ENCODE measurements at places on chromosomes 6 and 20. TPM values are rescaled to one million over a fixed set of nuclear protein-coding genes. Genes with fewer than 3 reads are reported as not detected.

DEFB124 gene
- total RNA-seq: not detected

SKIC2 gene
- 164 TPM for total RNA-seq

IRAK1BP1 gene
- total RNA-seq: 2.5 TPM

HLA-DMB gene
- total RNA-seq: 2.7 TPM

GRCh38 chr6:89921691-89922090 is 27.4 kb downstream of the GJA10 start:
- peaks cover 13% of the 10 kb centered on the region for H3K4me1 ChIP-seq
- H3K36me3 ChIP-seq: peaks cover 4% of the 10 kb centered on the region
- H3K4me3 ChIP-seq: no peak overlapping the region

DNA sequence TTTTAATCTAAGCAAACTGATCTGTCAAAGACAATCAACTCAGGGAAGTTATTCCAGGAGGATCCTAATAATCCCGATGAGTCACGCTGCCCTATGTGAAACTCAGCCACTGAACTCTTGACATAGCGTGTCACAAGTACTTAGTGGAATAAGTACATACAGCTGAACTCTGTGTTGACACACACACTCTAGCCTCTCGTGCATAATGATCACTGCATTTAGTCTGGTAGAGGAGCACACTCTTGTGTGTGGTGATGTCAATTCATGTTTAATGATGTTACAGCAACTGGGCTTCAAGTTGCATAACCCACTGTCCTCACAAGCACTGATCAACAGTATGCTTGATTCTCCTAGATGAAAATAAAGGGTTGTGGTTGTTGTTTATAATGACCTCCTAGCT is 148.3 kb downstream of the HACE1 start:
- peaks cover 3% of the 10 kb centered on the region for H3K36me3 ChIP-seq
- H3K4me3 ChIP-seq: no peak overlapping the region
- no peaks in the 10 kb centered on the region for H3K27me3 ChIP-seq
- DNase-seq: no peak
- peaks cover 2% of the 10 kb centered on the region for H3K4me1 ChIP-seq

- peaks cover 9% of the 10 kb centered on the region for H3K27me3 ChIP-seq
- no peak overlapping the region for H3K4me3 ChIP-seq
- no peak for DNase-seq
- no peaks in the 10 kb centered on the region for H3K36me3 ChIP-seq
- no peaks in the 10 kb centered on the region for H3K4me1 ChIP-seq
Observed at GRCh38 chr6:145147559-145147958, 587.8 kb downstream of the EPM2A start.

GRCh38 chr20:17061715-17062114 is 165.1 kb upstream of the PCSK2 start:
- no peaks in the 10 kb centered on the region for H3K36me3 ChIP-seq
- no peak overlapping the region for H3K4me3 ChIP-seq
- no peak overlapping the region for H3K27ac ChIP-seq
- H3K4me1 ChIP-seq: no peaks in the 10 kb centered on the region

DNA sequence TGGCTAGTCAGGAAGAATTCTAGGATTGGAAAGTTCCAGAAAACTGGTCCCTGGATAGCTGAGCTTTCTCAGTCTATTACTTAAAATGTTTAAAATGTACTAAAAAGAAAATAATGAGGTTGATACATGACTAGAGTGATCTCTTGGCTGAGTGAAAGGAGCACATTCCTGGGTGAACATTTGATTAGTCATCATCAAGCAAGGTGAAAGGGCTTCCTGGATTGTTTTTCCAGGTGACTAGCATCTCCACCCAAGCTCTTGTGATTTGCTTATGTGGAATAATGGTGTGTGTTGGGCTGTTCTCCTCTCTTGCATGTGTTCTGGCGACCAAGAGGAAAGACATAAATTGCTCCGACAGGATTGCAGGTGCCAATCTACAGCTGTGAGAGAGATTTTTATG is 42.9 kb downstream of the PKIB start:
- H3K4me1 ChIP-seq: no peaks in the 10 kb centered on the region
- no peaks in the 10 kb centered on the region for H3K36me3 ChIP-seq
- H3K4me3 ChIP-seq: no peak overlapping the region
- no peak for DNase-seq
- H3K27me3 ChIP-seq: no peaks in the 10 kb centered on the region

DNA sequence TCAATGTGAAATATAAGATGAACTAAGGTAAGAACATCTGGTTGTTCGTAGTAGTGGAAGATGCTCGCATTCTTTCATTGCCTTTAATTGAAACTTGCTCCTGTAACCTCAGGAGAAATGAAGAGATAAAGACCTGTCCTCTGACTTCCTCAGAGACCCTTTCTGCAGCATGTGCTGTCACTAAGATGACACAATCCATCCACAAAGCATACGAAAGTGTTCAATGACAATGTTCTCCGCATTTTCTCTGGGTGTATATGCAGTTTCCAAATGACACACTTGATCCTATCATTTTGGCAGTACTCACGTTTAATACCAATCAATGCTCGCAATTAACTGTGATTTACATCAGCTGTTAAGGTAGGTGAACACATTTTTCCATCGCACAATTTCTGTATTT is 65.8 kb downstream of the PRL start:
- H3K27me3 ChIP-seq: no peaks in the 10 kb centered on the region
- H3K4me3 ChIP-seq: no peak overlapping the region
- no peaks in the 10 kb centered on the region for H3K4me1 ChIP-seq
- H3K27ac ChIP-seq: no peak overlapping the region

DNA sequence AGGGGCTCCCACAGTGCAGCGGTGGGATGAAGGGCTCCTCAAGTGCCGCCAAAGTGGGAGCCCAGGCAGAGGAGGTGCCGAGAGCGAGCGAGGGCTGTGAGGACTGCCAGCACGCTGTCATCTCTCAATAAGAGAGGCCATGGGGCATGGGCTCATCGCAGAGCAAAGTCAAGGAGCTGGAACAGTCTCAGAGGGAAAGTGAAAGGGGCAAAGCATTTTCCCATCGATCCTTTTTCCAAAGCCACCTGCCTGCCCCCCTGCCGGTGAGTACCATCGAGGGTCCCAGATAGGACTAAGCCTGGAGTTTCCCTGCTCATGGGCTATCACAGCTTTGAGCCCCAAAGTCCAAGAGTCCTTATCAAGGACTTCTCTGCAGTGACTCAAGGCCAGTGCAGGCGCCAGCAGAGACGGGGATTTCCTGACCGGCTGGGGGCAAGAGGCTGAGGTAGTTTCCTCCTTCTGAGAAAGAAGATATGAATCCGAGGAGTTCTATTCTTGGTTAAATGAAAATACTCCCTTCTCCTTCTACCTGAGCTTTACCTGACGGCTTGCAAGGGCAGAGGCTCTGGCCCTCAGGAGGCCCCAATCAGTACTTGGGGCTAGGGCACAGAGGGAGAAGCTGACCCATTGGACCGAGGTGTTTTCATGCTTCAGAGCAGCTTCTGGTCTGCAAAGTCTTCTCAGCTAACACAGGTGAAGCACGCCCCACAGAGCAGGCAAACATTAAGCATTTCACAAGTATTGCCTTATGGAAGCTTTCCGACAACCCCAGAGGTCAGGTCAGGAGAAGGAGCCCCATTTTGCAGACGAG is 22.6 kb downstream of the ETV7 start:
- no peak for DNase-seq
- peaks cover 27% of the 10 kb centered on the region for H3K4me1 ChIP-seq
- no peaks in the 10 kb centered on the region for H3K27me3 ChIP-seq
- peak overlapping the region; percentile 37 for H3K27ac ChIP-seq

- H3K27ac ChIP-seq: no peak overlapping the region
- no peak overlapping the region for H3K4me3 ChIP-seq
- DNase-seq: no peak
- no peaks in the 10 kb centered on the region for H3K36me3 ChIP-seq
Observed at GRCh38 chr20:1979106-1979778, 14.6 kb downstream of the PDYN start.

- no peak overlapping the region for H3K27ac ChIP-seq
- H3K4me3 ChIP-seq: no peak overlapping the region
- H3K27me3 ChIP-seq: no peaks in the 10 kb centered on the region
- no peaks in the 10 kb centered on the region for H3K4me1 ChIP-seq
- no peaks in the 10 kb centered on the region for H3K36me3 ChIP-seq
Observed at GRCh38 chr6:84353459-84354423, 126.3 kb upstream of the CEP162 start.

Measured in natural killer cell treated with Interleukin-12 subunit alpha and Interleukin-12 subunit beta and Interleukin-15 and Interleukin-18, amount 100 ng/mL, for 72 hours (primary cell).